Activated CD4-positive, alpha-beta memory T cell treated with anti-CD3 and anti-CD28 coated beads for 36 hours (primary cell): ENCODE measurements at places on chromosomes 11 and 22. TPM values are rescaled to one million over a fixed set of nuclear protein-coding genes. Genes with fewer than 3 reads are reported as not detected.

NXPE4 gene
- not detected for total RNA-seq

PAMR1 gene
- not detected for total RNA-seq

FSHB gene
- total RNA-seq: not detected

CDC42EP1 gene
- 1.9 TPM for total RNA-seq

CLCF1 gene
- 0.39 TPM for total RNA-seq
